Endodermal cell (in vitro differentiated cells): ENCODE measurements at places on chromosomes 5 and 9. TPM values are rescaled to one million over a fixed set of nuclear protein-coding genes. Genes with fewer than 3 reads are reported as not detected.

DNA sequence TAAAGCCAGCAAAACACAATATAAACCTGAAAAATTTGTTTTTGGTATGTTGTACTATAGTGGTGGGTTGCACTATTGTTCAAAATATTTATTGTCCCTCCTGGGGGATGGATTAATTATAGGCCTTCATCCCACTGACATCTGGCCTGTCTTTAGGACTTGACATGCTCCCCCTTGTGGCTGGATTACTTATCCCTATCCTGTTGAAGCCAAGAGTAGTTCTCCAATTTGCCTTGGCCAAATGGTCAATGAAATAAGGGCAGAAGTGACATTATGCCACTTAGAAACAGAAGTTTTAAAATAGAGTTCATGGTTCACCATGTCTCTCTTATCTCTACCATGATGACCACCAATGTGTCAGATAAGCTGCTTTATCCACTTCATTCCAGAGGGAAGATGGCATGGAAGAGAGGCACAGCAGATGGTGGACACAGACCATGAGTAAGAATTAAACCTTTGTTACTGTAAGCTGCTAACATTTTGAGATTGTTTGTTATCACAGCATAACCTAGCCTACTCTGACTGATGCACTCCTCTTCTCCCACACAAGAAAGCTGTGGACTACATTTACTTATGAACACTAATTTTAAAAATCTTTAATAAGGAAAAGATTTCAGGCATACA is 29.2 kb upstream of the ARHGEF28 start:
- no peaks in the 10 kb centered on the region for H3K36me3 ChIP-seq
- H3K27me3 ChIP-seq, result no peaks in the 10 kb centered on the region
- H3K27ac ChIP-seq, result no peak overlapping the region
- DNase-seq, result peak; percentile 67
- no peak overlapping the region for H3K4me3 ChIP-seq

DNA sequence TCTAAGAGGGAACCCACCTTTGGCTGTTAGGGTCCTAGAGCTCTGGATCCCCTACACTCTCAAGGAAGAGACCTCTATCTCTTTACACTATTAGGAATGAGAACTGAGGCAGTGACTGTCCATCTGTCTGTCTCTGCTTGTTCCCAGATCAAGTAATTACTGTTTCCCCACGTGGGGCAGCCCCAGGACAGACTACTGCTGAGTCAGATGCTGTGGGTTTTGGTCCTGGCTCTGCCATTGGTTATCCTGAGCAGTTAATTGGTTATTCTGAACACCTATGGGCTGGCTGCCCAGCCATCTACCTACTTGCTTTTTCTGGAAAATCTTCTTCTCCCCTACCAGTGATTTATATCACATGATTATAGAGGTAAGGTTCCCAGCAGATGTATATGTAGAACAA is 33.3 kb downstream of the FBXO10 start:
- H3K27me3 ChIP-seq, result no peaks in the 10 kb centered on the region
- H3K36me3 ChIP-seq, result peaks cover 60% of the 10 kb centered on the region
- no peak for DNase-seq
- no peaks in the 10 kb centered on the region for H3K4me1 ChIP-seq
- no peak overlapping the region for H3K4me3 ChIP-seq
- no peak overlapping the region for H3K27ac ChIP-seq

DNA sequence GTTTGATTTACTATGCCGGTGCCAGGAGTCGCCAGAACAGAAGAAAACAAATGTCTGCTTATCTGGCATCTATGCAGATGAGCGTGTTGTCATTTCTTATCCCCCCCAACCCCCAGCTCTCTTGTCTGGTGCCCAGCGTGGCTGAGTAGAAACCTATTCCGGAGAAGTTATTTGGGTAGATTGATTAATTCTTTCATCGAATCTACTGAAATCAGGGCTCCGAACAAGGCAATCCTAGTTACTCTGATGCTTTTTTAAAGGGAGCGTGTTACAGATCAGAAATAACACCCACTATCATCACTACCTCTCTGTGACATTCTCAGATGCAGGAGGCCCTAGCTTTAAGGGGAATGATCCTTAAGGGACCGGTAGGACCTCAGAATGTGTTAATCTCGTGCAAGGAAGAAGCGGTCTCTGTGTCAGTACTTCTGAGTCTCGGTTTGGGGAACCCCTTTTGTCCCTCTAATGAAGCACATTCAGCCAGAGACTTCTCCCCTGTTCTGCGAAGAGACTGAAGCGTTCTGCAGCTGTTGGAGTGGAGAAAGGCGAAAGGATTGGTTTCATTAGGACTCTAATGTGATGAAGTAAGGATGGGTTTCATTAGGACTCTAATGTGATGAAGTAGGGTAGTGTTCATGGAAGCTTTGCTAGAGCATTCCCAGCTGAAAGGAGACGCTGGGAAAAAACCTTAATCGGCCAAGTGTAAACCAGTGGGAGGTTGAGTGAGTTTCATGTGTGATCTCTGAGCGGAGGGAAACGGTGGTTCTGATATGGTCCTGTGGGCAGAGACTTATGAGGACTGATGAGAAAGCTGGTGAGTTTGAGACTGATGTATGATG is 1.5 kb downstream of the PIP5K1B start:
- H3K27ac ChIP-seq, result no peak overlapping the region
- H3K36me3 ChIP-seq, result peaks cover 6% of the 10 kb centered on the region
- H3K4me1 ChIP-seq, result peaks cover 5% of the 10 kb centered on the region
- peak overlapping the region; percentile 97 for H3K4me3 ChIP-seq
- H3K27me3 ChIP-seq, result peaks cover 29% of the 10 kb centered on the region

DNA sequence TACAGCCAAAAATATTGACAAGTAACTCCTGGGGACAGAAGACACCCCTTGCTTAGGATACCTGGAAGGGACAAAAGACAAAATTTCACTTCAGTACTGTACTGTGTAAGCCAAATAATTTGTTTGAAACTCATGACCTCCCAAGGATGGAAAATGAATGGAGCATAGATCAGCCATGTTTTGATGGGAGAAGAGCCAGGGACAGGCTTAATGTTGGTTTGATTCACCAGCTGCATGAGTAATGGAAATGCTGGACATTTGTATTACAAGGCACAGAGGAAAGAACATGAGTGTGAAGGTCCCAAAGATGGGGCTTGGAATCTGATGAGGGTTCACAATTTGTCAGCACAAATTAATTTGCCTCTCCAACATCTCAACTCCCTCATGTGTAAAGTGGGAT is 122.8 kb downstream of the ENC1 start:
- no peak for DNase-seq
- peaks cover 12% of the 10 kb centered on the region for H3K36me3 ChIP-seq
- no peak overlapping the region for H3K4me3 ChIP-seq
- H3K27me3 ChIP-seq, result peaks cover 23% of the 10 kb centered on the region
- H3K27ac ChIP-seq, result no peak overlapping the region
- peaks cover 8% of the 10 kb centered on the region for H3K4me1 ChIP-seq

DNA sequence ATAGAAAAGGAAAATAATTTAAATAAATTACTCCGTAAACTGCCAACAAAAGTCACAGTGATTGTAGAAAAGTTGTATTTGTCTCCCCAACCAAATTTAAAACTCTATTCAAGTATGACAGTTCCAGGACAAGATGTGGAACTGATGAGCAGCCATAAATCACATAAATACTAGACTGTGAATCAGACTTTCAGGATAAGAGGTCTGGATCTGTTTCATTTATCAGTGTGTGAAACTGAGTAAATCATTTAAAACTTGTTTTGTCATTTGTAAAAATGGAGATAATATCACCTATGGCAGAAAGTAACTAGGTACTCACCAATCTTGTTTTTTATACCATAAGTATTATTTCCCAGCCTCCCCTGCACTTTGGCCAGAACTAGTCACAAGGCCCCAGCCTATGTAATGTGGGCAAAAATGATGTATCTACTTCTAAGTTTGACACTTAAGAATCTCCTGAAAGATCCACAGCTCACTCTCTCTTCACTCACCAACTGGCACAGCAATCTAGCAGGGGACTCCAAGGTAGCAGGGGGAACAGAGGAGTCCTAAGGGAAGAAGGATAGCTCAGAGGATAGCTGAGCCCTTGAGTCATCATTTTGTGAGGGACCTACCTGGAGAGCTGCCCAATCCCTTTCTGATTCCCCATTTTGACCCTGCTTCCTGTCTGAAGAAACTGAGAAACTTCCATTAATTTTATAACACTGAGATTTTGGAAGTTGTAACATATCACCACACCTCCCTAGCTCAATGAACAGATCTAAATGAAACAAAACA is 31.6 kb downstream of the TMEM161B start:
- no peak overlapping the region for H3K27ac ChIP-seq
- no peak overlapping the region for H3K4me3 ChIP-seq
- H3K36me3 ChIP-seq, result peaks cover under 1% of the 10 kb centered on the region
- H3K27me3 ChIP-seq, result no peaks in the 10 kb centered on the region

GRCh38 chr5:151155775-151156506 is 1.6 kb downstream of the ANXA6 start:
- H3K27me3 ChIP-seq, result no peaks in the 10 kb centered on the region
- peaks cover 21% of the 10 kb centered on the region for H3K4me1 ChIP-seq

DNA sequence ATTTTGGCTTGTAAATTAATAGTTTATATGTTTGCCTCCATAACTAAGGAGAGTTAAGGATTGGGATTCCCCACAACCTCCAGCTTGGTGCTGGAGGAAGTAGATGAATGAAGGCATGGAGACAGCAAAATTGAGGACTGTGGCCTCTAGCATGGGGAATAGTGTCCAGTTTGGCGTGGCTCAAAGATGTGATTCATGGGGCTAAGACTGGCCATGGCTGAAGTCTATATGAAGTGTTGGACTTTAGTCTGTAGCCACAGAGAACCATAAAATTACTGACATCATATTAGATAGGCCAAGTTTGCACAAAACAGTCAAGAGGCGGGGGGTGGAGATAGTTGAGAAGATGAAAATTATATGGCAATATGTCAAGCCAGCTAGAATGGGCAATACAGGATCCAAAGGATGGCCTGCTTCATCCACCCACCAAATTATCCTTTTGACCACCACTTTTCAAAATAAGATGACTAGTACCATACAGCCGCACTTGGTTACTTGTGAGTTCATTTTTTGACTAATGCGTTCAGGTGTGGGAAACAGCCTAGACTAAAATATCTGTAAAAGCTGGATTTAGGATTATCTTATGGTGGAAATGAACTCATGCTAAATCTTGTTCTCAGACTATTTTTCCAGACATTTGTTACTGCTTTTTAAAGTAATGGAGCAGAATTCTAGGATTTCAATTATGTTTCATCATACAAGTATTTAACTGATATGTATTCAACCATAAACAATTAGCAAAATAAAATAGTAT is 40.2 kb downstream of the ZNF474 start:
- DNase-seq, result no peak
- H3K27me3 ChIP-seq, result no peaks in the 10 kb centered on the region
- H3K4me3 ChIP-seq, result no peak overlapping the region
- peaks cover 12% of the 10 kb centered on the region for H3K4me1 ChIP-seq

IL4 gene
- total RNA-seq, result not detected in 2 replicates

GRCh38 chr5:109784687-109785086 is 95.0 kb downstream of the MAN2A1 start:
- H3K4me1 ChIP-seq, result no peaks in the 10 kb centered on the region
- H3K36me3 ChIP-seq, result peaks cover 24% of the 10 kb centered on the region
- DNase-seq, result no peak
- H3K27ac ChIP-seq, result no peak overlapping the region

DNA sequence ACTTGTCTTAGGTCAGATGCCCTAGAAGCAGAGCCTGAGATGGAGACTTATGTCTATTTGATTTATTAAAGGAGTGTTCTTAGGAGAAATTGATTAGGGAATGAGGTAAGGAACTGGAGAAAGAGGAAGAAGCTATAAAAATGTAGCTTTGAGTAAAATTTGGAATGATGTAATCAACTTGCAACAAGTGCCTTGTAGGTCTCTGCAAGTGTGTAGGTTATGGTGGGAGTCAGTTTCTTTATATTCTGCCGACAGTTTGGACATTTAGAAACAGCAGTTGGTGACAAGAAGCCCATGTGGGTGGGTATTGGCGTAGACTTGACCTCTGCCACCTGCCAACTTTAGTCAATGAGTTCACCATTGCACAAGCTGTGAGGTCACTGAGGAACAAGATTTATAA is 986.5 kb downstream of the CDH18 start:
- H3K4me3 ChIP-seq, result no peak overlapping the region
- H3K36me3 ChIP-seq, result no peaks in the 10 kb centered on the region
- no peaks in the 10 kb centered on the region for H3K4me1 ChIP-seq

PNPLA7 gene
- total RNA-seq, result 2.3 and 2.4 TPM in 2 replicates

GRCh38 chr5:58156973-58157701 is 302.7 kb downstream of the PLK2 start:
- H3K27me3 ChIP-seq, result no peaks in the 10 kb centered on the region
- DNase-seq, result no peak
- H3K4me1 ChIP-seq, result peaks cover 5% of the 10 kb centered on the region
- H3K27ac ChIP-seq, result peak overlapping the region; percentile 60
- H3K36me3 ChIP-seq, result no peaks in the 10 kb centered on the region

- no peaks in the 10 kb centered on the region for H3K4me1 ChIP-seq
- H3K4me3 ChIP-seq, result no peak overlapping the region
- no peak overlapping the region for H3K27ac ChIP-seq
- H3K36me3 ChIP-seq, result peaks cover 93% of the 10 kb centered on the region
- no peak for DNase-seq
- no peaks in the 10 kb centered on the region for H3K27me3 ChIP-seq
These were observed 35.6 kb downstream of the SKIC3 start for GRCh38 chr5:95519151-95519550.

GRCh38 chr5:178221282-178221681 is 11.3 kb downstream of the PHYKPL start:
- no peaks in the 10 kb centered on the region for H3K4me1 ChIP-seq
- H3K27me3 ChIP-seq, result no peaks in the 10 kb centered on the region
- no peak for DNase-seq
- no peak overlapping the region for H3K4me3 ChIP-seq
- H3K36me3 ChIP-seq, result peaks cover 65% of the 10 kb centered on the region
- no peak overlapping the region for H3K27ac ChIP-seq

GRIA1 gene
- total RNA-seq, result 0.28 TPM in 1 of 3 replicates, not detected in the others

GRCh38 chr9:135246248-135247205 is 159.1 kb downstream of the OLFM1 start:
- no peaks in the 10 kb centered on the region for H3K27me3 ChIP-seq
- no peak overlapping the region for H3K27ac ChIP-seq
- DNase-seq, result no peak

GRCh38 chr5:181224390-181225229 is 1.5 kb downstream of the TRIM41 start:
- no peaks in the 10 kb centered on the region for H3K27me3 ChIP-seq
- peaks cover 25% of the 10 kb centered on the region for H3K36me3 ChIP-seq
- peak overlapping the region; percentile 92 for H3K27ac ChIP-seq
- H3K4me1 ChIP-seq, result peaks cover 2% of the 10 kb centered on the region
- DNase-seq, result no peak
- H3K4me3 ChIP-seq, result peak overlapping the region; percentile 93

DNA sequence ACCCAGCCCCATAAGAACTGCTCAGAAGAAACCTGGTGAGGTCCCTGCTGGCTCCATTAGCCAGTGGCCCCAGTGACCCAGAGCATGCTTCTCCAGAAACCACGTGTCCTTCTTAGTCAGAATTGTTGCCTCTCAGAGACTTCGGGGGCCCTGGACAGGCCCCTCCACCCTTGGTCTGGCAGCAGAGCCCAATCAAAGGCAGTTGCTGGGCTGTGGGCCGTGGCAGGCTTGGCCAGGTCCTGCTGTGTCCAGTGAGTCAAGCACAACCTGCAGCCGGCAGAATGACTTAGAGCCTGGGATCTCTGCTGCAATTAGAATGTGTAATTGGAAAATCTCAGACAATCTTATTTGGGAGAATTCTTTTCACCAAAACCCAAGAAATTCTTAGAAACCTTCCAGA is 502.0 kb upstream of the KLF4 start:
- no peaks in the 10 kb centered on the region for H3K36me3 ChIP-seq
- no peak for DNase-seq
- no peaks in the 10 kb centered on the region for H3K27me3 ChIP-seq
- no peak overlapping the region for H3K4me3 ChIP-seq
- no peaks in the 10 kb centered on the region for H3K4me1 ChIP-seq

ADRB2 gene
- 0.20 and 0.36 TPM in 2 replicates for total RNA-seq

PPP3R2 gene
- not detected in 3 replicates for total RNA-seq

SLC6A18 gene
- total RNA-seq, result not detected in 2 replicates

- peaks cover 15% of the 10 kb centered on the region for H3K4me1 ChIP-seq
- H3K27ac ChIP-seq, result no peak overlapping the region
- DNase-seq, result no peak
- H3K27me3 ChIP-seq, result no peaks in the 10 kb centered on the region
These were observed 178.2 kb downstream of the ROR2 start for GRCh38 chr9:91771864-91772263.
